CD4-positive, alpha-beta T cell treated with Interleukin-17A for 4 hours (primary cell): ENCODE measurements at places on chromosomes 1 and 21.

- peak; percentile 98 for DNase-seq
These were observed 689 bp downstream of the NASP start for GRCh38 chr1:45584351-45585109.

- no peak for DNase-seq
These were observed 22.6 kb downstream of the MIS18A start for GRCh38 chr21:32256251-32256650.

DNA sequence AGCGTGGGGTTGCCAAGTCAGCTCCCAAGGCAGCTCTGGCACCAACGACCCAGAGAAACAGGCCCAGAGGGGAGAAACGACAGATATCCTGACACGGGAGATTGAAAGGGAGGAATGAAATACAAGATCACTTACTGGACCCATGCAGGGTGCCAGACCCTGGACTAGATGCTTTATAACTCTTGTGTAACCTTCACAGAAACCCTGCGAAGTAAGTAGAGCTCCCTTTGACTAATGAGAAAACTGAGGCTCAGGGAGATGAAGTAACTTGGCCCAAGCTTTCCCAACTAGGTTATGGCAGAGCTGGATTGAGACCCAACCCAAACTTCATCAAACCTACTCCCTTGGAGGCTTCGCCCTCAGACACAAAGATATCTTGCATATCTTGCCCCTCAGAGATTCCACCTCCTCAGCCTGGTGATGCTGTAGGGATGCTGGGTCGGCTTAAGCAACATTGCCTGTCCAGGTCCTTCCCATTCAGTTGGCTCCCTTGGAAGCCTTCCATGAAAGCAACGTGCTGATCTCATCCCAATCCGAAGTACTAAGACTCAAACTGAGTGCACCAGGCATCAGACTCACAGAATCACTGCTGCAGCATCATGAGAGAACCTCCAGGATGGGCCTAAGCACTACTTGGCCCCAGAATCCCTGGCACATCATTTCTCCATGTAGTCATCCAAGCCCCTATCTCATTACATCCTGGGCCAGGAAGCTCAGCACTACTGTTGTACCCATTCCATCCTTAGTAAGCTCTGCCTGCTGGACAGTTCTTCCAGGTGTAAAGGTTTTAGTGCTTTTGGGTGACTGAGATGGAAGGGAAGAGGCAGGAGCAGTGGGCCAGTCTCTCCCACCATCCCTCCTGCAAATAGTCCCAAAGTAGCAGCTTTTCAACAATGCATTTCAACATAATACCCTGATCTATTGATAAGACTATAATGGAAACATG lies 1.1 kb upstream of the IGSF9 start:
- no peak for DNase-seq

DNA sequence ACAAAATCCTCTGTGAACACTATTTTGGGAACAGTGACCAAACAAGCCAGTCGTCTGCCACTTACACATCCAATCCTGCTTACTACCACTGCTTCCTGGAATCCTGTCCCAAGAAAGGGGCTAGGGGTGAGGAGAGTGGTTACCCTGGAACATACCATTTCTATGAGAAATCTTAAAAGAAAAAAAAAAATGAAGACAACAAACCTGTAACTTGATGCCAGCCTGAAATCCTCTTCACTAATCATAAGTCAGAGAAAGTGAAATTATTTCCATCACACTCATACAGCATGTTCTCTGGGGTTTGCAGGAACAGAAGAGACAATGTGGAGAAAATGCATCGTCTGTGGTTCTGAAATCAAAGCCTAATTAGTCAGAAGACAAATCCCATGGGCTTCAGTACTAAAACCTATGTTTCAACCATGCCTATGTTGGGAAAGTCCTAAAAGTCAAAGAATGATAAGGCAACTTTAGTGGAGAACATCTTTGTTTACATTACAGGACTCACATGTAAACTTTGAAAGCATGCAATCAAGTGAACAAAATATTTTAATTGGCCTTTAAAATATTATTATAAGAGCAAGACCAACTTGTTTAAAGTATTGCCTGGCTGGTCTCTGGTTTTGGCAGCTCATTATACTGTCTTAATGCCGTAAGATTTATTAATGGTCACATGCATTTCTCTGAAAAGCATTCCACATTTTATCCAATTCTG lies 220.7 kb downstream of the LTN1 start:
- no peak for DNase-seq

DNA sequence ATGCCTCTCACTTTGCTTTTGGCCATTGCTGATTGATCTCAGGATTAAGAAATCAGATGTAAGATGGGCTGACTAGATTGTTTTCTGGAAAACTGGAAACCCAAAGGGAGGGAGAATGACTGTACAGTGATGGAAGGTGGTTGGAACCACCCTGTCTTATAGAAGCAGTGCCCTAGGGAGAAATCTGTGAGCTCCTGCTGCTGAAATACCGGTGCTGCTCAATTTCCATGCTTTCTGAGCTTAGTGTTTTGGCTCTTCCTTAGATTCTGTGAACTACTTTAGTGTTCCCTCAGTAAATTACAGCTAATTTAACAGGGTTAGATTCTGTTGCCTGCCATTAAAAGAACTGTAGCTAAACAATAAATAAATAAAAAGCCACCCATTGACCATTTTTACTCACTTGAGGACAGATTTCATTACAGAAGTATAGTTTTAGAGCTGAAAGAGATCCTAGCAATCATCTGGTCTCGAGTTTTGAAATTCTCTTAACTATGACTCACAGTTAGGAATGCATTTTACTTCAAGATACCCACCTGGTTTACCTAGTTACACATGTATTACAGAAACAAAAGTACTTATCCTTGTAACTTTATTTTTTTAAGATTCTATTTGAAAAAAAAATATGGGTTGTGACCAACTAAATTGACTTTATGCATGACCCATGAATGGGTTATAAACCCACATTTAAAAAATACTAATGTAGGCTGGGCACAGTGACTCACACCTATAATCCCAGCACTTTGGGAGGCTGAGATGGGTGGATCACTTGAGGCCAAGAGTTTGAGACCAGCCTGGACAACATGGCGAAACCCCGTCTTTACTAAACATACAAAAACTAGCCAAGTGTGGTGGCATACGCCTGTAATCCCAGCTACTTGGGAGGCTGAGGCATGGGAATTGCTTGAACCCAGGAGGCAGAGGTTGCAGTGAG lies 33.2 kb downstream of the CAMSAP2 start:
- DNase-seq: no peak

DNA sequence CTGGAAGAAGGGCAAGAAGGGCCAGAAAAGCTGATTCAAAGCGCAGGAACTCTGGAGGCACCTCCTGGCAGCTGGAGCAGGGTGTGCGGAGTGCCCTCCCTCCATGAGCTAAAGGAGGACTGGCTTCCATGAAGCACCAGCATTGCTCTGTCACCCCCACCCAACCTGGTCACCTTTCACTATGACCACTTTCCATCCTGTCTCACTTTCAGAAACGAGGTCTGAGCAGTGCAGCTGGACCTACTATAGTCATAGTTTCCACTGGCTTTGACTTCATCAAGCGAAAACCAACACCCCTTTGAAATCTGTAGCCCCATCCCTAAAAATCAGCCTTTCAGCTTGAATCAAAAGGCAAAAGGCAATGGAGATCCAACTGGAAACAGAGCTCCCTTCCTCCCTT lies 84.8 kb upstream of the CACNA1E start:
- DNase-seq: no peak

- no peak for DNase-seq
These were observed 20.5 kb upstream of the BCL10 start for GRCh38 chr1:85296980-85297379.

DNA sequence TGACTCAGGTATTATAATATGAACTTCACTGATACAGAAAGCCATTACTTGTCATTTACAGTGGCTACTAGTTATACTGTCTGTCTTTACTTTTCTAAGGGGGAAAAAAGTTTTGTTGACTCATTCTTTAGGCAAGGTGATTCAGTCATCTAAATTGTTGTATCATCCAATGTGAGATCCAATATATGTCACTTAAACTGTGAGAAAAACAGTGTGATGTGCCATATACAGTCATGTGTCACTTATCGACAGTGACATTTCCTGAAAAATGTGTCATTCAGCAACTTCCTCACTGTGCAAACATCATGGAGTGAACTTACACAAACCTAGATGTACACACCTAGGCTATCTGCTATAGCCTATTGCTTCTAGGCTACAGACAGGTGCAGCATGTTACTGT lies 57.6 kb downstream of the KCNK2 start:
- DNase-seq: no peak

- peak; percentile 9 for DNase-seq
These were observed 75.0 kb upstream of the MACF1 start for GRCh38 chr1:39129514-39129913.

DNA sequence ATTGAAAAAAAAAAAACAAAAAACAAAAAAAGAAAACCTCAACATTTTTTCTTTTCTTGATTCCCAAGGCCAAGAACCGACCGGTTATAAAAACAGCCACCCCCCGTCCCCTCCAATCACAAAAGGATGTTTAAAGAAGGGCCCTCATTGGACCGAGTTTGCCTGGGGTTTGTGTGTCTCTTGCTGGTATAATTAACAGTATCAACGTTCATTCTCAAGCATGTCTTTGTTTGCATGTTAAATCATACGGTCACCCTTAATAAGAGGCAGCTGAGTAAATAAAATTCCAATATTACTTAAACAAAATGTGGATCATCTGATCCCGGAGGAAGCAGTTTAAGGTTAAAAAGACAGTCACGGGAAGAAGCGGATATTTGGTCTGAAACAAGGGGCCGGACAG lies 201.1 kb downstream of the PRDM2 start:
- DNase-seq: no peak

DNA sequence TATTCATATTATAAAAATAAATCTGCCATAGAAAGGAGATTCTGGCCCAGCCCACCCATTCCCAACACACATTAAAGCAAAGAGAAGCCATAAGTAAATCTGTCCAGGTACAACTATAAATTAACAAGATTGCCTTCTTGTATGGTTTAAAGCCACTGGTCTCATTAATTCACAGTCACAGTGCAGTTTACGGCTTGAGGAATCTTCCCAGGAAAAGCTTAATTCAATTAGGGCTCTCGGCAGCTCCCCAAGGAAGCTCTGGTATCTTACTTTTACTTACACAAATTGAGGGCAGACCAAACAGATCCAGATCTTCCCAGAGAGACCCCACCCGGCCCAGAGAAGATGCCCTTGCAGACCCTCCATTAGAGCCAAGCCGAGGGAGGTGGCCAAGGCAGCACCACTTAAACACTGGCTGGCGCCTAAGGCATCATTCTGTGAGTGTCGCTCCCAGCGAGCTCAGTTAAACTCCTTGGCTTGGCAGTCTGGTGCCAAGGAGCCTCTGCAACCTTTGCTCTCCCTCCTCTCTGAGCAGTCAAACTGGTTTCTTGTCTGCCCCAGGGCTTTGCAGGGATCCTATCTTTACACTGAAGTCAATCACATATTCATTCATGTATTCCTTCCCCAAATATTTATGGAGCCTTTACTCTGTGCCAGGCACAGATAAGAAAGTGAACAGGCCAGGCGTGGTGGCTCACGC lies 10.7 kb downstream of the SLC9A1 start:
- DNase-seq: no peak

DNA sequence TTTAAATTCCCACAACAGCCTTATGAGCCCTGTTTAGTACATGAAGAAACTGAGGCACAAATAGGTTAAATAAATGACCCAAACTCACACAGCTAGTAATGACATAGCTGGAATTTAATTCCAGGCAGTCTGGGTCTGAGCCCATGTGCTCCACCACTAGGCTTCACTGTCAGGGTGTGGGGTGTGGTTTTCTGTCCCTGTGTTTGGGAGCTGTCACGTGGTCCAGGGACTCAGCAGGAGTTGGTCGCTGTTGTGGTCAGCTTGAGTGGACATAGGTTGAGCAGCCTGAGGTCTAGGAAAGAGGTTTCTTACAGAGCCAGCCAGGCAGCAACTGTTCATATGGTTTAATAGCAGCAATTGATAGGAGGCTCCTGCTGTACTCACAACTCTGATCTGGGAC lies 28.0 kb upstream of the KCNA10 start:
- no peak for DNase-seq
